ENCODE measurements at places on chromosomes 2 and 18. TPM values are rescaled to one million over a fixed set of nuclear protein-coding genes. Genes with fewer than 3 reads are reported as not detected.

GRCh38 chr18:45384962-45385315 lies 230.3 kb upstream of the SLC14A2 start:
- peak; percentile 81 for DNase-seq

DNA sequence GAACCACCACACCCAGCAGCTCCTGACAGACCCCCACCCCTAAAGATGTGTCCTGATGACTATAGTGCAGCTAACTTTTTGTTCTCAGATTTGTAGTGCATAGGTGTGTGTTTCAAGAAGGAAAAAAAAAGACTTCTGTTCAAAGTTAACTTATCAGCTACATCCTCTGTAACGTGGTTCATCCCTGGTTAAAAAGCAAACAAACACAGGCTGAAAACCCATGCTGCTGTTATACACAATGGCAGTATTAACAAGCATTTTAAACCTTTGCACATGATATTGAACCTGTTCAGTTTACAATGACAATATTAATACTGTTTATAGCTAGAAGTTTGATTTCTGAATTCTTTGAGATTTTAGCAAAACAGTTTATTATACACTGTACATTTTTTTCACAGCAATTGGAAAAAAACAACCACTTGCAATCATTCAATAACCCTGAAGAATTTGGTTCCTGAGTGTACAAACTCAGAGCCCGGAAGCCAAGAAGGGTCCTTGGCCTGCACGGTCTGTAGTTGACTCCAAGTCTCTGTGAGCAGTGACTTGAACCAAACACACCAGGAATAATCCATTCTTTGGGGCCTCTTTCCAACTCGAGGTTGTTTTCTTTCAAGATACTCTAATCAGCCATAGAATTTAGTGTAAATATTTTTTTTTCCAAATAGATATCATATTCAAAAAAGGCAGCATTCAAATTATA lies 153.2 kb upstream of the MAPRE2 start:
- DNase-seq = no peak

DNA sequence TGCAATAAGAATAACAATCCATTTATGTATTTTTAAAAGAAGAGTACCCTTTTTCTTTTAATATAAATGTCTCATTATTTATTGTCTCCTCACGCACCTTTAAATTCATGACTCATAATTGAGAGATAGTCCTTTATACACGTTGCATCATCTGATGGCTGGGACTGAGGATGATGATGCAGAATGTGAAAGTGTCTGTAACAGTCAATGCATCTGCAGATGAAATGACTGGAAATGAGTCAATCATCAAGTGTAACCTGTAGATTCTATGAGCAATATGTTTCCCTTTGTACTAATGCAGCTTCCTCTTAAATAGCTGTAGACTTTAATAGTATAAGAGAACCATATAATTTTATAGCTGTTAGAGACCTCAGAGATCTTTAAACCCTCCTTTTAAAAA lies 26.1 kb upstream of the SYT4 start:
- no peak for DNase-seq

GRCh38 chr2:25309402-25309801 lies 32.3 kb downstream of the DNMT3A start:
- DNase-seq = peak; percentile 75

DNA sequence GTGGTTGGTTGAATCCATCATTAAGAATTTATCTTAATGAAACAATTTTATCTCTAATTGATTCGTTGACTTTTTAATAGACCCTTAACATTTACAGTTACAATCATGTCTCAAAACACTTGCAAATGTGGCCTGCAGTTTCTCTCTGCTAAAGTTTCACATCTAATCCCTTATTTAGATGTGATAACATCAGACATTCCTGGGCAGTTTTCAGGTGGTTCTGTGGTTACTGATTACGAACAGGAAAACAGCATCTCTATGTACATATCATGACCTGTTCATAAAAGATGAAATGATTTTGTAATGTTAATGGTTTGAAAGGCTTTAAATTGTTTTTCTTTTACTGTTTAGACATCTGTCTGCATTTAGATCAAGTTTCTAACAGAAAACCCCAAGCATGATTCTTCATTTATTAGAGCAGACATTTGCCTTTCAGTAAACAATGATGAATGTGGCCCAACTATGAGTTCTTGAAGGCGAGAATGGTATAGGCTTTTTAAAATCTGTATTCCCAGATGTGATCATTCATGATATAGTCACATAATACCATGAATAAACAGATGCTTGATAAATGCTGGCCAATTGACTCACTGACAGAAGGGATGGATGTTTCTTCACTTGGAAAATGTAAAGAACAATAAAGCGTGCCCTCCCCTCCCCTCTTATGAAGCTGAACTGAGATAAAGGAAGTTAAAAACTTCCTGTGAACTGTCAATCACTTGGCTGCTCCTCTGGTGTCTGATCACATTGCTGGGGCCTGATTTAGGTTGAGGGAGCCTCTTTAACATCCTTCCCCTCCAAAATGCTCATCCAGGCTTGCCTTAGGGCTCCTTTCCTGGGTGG lies 3.5 kb downstream of the CAPN14 start:
- no peak for DNase-seq

DNA sequence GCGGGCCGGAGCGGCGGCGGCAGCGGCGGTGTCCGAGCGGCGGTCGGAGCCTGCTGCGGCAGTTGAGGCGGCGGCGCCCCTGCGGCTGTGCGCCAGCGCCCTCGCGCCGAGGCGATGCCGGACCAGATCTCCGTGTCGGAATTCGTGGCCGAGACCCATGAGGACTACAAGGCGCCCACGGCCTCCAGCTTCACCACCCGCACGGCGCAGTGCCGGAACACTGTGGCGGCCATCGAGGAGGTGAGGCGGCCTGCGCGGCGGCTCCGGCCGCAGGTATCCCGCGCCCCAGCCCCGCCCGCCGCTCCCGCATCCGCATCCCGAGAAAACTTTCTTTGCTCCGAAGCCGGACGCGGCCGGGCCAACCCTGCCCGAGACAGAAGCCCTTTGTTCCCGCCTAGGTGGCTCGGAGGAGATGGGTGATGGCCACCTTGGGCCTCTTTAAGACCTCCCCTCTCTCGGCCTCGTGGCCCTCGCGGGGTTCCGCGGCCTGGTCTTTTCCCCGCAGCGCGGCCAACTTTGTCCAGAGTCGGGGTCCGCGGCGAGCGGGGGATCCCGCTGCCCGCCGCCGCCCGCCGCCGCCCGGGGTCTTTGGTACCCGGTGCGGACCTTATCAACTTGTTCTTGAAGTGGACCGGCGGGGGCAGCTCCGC lies 504 bp downstream of the ASAP2 start:
- peak; percentile 38 for DNase-seq

- no peak for DNase-seq
These were observed 245.0 kb upstream of the MGAT5 start for GRCh38 chr2:134008837-134009236.

DNA sequence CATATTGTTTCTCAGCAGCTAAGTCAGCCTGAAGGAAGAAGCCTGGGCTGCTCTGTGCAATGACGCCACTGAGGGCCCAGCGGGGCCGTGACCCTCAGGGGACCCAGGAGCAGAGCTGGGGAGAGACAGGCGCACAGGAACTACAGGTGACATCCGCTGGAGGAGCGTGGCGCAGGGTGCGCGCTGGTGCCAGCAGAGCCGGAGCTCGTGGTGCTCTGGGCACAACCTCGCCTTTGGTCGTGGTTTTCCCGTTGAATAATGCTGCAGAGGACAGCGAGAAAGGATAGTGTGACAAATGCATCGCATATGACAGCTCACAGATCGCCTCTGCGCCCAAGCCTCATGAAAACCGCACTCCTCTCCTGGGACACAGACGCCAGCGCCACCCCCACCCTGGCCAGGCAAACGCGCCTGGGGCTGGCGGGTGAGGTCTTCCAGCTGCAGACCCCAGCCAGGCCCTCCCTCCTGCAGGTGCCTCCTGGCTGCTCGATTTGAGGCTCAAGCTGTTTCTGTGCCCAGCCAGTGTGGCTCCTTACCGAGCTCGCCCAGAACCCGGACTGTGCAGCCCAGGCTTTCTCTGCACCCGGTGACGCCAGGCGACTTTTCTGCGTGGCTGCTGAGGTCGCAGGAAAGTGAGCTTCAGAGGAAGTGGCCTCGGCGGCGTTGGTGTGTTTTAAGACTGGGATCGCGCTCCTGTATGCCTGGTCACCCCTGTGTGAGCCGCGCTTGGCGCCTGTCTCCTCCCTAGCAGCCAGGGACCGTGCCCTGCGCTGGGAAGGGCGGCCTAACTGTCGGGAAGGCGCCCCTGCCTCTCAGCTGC lies 583.1 kb upstream of the HS6ST1 start:
- no peak for DNase-seq

GRCh38 chr2:121919803-121920202 lies 164.4 kb downstream of the TSN start:
- DNase-seq = no peak

- no peak for DNase-seq
These were observed 244.8 kb upstream of the NCKAP5 start for GRCh38 chr2:133812826-133813617.

- DNase-seq = no peak
These were observed 98.5 kb downstream of the MCFD2 start for GRCh38 chr2:46816846-46817726.

GRCh38 chr2:127763776-127764175 lies 47.2 kb downstream of the WDR33 start:
- no peak for DNase-seq

- peak; percentile 49 for DNase-seq
These were observed 98.2 kb upstream of the GCFC2 start for GRCh38 chr2:75808793-75809535.

DNA sequence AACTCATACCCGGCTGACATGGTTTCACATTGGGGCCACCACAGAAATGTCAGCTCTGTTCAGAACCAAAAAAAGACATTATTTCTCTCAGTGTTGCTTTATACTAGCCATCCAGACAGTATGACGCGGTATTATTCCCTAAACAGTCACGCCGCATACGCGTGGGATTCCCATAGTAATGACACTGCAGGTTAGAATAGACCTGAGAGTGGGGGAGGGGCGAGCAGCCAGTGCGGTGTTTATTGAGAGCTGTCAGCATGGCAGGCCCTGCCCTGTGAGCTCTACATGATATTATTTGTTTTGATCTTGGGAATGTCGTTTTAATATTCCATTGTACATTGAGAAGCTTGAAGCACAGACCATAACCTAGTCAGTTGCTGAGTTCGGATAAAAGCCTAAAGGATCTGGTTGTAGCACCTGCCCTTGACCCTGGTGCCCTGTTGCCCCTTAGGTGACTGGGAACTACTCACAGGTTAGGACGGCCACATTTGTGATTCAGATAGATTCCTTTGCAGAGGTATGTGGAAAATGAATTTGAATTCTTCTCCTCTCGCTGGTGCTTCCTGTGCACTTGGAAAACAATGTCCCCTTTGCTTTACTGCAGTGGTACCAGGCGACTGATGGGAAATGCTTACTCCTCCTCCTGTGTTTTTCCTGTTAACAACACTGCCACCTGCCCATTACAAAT lies 150.1 kb downstream of the ARHGAP28 start:
- peak; percentile 15 for DNase-seq

GRCh38 chr18:10455726-10456453 lies 1.5 kb downstream of the APCDD1 start:
- DNase-seq = no peak

Gene CPO
- 1.6 TPM for total RNA-seq

Gene BIN1
- 697 TPM for total RNA-seq

Gene CCDC93
- total RNA-seq = 23.6 TPM

Gene ACADL
- total RNA-seq = 8.6 TPM

Gene POU3F3
- not detected for total RNA-seq

Gene POTEE
- total RNA-seq = not detected

Gene MSTN
- 31.1 TPM for total RNA-seq

Gene OTOF
- total RNA-seq = 12.4 TPM

Data from tongue (tissue), 3 donors.